Esophagus muscularis mucosa (tissue), 4 donors: ENCODE measurements at places on chromosomes 1 and 21. TPM values are rescaled to one million over a fixed set of nuclear protein-coding genes. Genes with fewer than 3 reads are reported as not detected.

The ACOT11 gene
- total RNA-seq: 9.9 TPM

The IL22RA1 gene
- not detected for total RNA-seq

The SLAMF8 gene
- total RNA-seq: 2.5 TPM

The AADACL3 gene
- total RNA-seq: not detected

The TRIM17 gene
- total RNA-seq: not detected

The ADGRL2 gene
- 89.7 TPM for total RNA-seq

The HOOK1 gene
- 0.19 TPM for total RNA-seq

The SLC16A4 gene
- total RNA-seq: 8.2 TPM

The SPRR4 gene
- total RNA-seq: not detected

The KRTAP12-2 gene
- total RNA-seq: not detected

The LENEP gene
- not detected for total RNA-seq

The LCE2B gene
- not detected for total RNA-seq

The CCDC185 gene
- not detected for total RNA-seq

The TMEM61 gene
- total RNA-seq: 0.66 TPM

The WNT9A gene
- total RNA-seq: 13.2 TPM

The RORC gene
- not detected for total RNA-seq

The SLC25A24 gene
- 22.6 TPM for total RNA-seq

The LAX1 gene
- 0.69 TPM for total RNA-seq

The C8A gene
- total RNA-seq: not detected

The AMY2A gene
- not detected for total RNA-seq

The OR2L13 gene
- not detected for total RNA-seq

The CFHR4 gene
- total RNA-seq: not detected

The KLHDC9 gene
- total RNA-seq: 5.1 TPM

The RPTN gene
- total RNA-seq: not detected
